Right ventricle myocardium superior (tissue), 1 donor: ENCODE measurements at places on chromosomes 11 and 22. TPM values are rescaled to one million over a fixed set of nuclear protein-coding genes. Genes with fewer than 3 reads are reported as not detected.

Gene NEFH
- 0.16 TPM for total RNA-seq

Gene PGA5
- not detected for total RNA-seq

DNA sequence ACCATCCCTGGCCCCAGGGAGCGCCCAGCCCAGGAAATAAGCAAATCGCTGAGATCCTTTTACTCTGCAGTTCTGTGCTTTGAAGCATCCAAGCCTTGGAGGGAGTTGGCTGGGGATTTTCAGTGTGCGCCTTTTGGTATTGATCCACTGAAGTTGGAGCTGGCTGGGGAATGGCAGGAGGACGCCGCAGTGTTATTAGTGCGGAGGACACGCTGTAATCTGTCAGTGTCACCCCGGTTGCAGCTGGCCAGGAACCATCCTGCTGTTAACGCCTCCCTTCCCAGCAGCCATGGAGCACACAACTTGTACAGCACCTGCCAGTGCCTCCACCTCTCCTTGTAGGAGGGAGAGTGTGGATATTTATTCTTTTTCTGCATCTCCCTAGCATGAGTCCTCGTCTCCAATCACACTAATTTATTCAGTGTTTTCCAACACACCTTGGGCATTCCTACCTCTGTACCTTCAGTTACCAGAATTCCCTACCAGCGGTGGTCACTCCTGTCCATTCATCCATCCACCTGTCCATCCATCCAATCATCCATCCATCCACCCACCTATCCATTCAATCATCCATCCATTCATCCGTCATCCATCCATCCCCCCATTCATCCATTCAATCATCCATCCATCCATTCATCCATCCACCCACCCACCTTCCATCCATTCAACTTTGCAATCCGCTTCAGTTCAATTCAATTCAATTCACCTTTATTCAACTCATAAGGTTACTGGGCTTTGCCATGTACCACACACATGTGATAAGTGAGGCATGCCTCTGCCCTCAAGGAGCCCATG is 21.9 kb upstream of the EIF3D start:
- DNase-seq: no peak

Gene CELSR1
- total RNA-seq: 7.6 TPM

- peak; percentile 35 for DNase-seq
Measured at GRCh38 chr11:2550606-2550970, 105.8 kb downstream of the KCNQ1 start.

DNA sequence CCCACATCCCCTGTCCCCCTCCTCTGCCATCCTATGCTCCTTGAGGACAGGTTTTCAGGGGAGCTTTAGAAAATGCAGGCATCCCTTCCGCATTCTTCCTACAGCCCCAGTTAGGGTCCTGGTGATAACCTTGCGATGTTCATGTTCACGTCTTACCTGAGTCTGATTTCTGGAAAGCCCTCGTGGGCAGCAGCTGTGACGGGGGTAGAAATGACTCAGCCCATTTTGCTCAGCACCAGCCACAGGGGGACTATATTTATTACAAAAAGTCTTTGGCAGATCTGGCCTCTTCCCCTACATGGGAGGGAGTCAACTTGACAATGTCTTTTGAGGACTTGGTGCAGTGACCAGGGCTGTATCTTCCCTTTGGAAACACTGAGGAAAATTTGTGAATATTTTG is 12.3 kb downstream of the PKNOX2 start:
- no peak for DNase-seq

DNA sequence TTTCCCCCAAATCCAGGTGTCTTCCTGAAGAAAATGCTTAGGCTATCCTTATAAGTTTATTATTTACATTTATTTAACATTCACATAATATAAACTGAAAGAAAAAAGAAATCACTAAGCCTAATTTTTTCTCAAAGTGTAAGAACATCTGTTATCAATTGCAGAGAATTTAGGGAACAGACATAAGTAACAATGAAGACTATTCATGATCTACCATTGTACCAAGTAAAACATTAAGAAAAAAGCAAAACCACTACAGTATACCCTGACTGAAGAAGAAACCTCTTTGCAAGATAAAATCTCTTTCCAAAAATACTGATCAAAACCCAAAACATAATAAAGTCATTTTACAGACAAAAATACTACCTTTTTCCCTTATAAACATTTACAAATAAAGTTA is 60.5 kb downstream of the NUP98 start:
- DNase-seq: no peak
